ENCODE measurements at places on chromosomes 7 and 10.

DNA sequence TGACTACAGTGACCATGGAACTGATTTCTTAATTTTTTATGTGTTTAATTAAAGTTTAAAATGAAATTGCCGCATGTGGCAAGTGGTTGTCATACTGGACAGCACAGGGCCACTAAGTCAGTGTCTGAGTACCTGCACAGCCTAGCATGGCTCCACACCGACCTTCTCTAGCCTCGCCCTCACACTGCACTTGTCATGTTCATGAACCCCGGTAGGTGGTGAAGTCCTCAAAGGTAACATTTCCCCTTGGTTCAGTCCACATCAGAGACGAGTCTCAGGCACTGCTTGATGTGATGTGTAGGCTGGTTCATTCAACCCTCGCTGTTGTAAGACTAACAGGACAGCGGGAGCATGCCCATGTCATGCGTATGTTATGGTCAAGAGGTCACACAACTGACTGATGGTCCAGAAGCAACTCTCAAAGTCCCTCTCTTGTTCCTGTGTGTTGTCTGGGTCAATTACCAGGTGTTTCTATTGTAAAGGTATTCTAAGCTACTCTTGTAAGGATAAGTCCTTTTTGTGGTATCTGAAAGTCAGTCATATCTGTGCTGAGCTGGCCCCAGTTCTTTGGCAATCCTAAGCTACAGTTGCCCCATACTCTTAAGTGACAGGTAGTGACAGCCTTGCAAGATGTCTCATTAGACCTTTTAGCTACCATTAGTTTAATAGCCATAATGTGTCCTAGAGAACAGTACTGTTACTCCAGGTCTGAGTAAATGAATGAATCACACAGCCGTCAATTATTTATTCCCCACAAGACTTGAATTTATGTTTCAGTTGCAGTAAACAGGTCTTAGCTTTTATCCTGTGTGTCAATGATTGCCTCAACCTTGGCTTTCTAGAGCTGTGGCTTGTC is 32.9 kb upstream of the ZC3HAV1L start:
- peak; percentile 41 for DNase-seq

DNA sequence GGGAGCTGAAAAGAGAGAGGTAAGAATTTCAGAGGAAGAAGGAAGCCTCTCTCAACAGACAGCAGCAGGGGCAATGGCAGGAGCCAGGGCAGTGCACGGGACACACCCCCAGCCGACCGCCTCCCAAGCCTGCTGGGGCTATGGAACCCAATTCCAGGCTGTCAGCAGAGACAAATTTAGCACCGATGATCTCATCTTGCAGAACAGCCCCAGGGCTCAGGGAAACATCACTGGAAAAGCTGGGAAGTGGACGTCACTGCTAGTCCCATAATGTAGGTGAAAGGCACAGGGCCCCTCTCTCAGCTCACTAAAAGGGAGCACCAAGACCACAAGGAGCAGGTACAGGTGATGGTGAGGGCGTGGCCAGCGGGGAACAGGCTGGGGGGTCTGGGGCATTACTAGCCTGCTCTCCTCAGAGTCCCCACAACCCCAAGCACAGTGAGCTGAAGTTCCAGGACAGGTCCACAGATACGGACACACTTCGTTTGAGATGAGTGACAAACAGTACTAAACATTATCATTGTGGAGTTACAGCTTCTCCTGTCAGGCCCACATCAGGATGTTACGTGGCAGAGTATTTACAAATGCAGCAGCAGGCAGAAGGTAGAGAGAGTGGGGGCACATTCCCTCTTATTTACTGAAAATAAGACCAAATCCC is 103.7 kb downstream of the PLXNA4 start:
- no peak for DNase-seq

GRCh38 chr10:53650794-53651193 is 878.2 kb upstream of the MBL2 start:
- DNase-seq, result no peak

DNA sequence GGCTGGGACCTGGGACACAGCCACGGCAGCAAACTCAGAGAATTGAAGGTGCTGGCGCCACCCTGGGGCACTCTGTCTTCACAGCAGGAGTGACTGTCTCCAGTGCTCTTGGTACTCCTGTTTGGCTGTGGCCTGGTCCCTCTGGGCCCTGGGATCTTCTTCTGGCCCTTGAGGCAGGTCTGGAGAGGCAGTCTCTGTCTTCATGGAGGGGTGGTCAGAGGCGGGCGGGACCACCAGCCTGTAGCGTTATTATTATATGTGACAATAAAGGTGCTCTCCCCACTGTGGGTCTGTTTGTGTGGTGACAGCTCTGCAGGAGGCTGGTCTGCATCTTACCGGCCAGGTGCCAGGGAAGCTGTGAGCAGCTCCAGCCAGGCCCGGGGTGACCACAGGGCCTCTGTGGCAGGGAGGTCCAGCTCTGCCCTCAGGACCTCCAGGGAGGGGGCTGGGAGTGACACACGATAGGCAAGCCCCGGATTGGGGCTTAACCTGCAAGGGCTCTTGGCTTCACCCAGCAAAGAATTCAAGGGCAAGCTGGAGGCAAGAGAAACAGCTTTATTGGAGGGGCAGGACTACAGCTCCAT is 70.3 kb downstream of the MYL10 start:
- DNase-seq, result no peak

DNA sequence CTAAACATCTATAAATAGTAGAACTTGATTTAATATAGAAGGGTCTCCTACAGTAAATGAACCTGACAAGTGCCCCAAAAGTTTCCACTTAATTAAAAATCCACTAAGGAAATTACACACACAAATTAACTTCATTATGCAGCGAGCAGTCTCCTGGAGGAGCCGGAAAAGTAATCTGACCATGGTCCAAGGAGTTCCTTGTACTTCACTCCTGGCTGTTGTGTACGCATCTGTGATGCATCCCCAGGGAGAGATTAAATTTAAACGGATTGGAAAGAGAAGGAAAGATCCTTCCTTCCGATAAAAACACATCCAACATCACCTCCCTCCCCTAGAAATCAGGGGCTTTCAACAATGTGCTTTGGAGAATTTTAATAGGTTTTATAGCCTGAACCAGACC is 85.5 kb downstream of the PARD3 start:
- DNase-seq, result no peak

- DNase-seq, result no peak
These were observed 52.8 kb upstream of the FIGNL1 start for GRCh38 chr7:50502947-50503346.

- DNase-seq, result no peak
These were observed 72.4 kb upstream of the LOXL4 start for GRCh38 chr10:98340261-98340939.

- no peak for DNase-seq
These were observed 260.4 kb downstream of the SEMA3A start for GRCh38 chr7:83934118-83934734.

DNA sequence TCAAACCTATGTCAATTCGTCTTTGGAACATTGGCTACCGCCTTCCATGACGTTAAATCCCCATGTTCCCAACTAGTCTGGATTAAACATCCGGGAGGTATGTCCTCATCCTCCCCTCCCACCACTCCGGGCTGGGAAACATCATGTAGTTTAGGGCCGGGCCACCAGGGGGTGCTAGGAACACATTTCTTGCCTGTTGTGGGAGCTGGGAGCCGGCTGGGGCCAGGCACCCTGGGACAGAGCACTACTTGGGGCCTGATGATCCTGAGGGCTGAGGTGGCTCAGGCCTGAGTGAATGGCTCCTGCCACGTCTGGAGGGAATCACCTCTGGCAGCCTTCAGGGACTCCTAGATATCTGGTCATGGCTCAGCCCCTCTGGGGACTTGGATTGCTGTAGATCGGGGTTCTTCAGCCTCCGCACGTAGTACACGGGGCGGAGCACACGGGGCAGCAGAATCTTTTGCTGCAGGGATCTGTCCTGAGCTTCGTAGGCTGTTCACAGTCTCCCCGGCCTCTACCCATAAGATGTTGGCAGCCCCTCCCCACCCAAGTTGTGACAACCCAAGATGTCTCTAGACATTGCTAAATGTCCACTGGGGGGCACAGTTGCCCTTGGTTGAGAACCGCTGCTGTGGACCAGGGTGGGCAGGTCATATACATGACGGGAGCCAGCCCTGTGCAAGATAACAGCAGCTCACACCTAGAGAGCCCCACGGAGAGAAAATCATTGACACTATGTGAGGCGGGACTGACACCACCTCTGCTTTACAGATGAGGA is 141.2 kb upstream of the ZNF716 start:
- peak; percentile 22 for DNase-seq

DNA sequence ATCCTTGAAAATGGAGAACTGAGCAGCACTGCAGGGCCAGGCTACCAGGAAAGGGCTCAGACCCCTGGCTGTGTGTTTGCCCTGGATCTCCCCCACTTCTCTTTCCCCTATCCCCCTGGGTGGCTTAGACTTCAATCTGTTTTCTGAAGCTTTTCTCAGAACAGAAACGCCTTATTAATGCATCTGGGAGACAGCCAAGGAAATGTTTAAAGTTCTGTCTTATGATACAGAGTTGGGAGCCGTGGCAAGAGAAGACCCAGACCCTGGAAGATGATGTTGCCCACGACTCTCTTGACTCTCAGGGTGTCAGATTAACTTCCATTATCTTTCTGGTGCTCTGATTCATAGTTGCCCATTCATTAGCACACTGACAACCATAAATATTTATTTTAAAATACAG is 107.1 kb downstream of the EBLN1 start:
- DNase-seq, result no peak

DNA sequence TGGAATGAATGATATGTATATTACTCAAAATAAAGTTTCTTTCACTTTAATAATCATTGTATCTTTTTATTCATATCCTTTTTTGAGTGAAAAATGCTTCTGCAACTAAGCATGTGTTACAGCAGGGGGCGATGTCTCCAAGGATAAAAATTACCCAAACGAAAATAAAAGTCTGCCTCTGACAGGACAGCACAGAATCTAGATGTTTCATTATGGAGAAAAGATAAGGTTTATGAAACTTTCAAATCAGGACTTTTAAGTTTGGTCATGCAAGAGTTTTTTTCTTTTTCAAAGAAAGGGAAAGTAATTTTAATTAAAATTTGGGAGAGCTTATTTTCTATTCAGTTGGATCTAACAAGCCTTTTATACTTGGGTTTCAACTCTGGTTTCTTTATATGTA is 48.4 kb downstream of the TES start:
- peak; percentile 39 for DNase-seq

DNA sequence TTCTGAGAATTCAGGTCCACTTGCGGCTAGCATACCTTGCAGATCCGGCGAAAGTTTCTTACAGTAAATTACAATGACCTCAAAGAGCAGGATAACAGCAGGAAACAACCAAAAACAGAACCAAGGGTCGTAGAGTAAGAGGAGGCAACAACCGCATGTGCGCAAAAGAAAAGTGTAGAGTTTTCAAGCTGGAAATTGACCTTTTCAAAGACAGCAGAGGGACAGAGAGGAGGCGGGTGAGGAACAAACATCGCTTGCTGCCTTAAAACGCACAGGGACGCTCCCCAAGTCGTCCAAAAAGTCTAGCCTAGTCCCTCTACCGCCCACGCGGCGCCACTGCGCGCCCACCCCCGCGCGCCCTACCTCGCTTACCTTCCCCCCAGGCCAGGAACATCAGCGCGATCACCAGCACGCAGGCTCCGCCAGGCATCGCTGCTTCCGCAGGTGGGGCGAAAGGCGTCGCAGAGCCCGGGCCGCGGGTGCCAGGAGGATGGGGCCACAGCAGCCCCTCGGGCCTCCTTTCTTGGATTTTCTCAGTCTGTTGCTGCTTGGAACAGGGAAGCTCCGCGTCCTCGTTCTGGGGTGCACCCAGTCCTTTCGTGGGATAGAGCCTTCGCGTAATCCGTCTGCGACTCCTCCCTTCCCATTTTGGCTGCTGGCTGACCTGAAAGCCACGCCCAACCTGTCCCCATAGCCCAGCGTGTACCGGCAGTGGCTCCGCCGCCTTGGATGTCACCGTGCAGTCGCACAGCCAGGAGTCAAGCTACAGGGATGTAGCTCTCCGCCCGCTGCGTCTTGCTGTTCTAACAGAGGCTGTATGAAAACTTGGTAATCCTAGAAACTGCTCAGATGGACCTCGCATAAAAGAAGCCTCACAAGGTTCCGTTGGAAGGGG is at the start of gene VWDE:
VWDE (minus strand) TSS at position 579 of the 895 bp plus-strand sequence; CDS start at position 430, 149 bp downstream.
- peak; percentile 82 for DNase-seq

- no peak for DNase-seq
These were observed 23.6 kb upstream of the PDCD4 start for GRCh38 chr10:110848106-110848505.

DNA sequence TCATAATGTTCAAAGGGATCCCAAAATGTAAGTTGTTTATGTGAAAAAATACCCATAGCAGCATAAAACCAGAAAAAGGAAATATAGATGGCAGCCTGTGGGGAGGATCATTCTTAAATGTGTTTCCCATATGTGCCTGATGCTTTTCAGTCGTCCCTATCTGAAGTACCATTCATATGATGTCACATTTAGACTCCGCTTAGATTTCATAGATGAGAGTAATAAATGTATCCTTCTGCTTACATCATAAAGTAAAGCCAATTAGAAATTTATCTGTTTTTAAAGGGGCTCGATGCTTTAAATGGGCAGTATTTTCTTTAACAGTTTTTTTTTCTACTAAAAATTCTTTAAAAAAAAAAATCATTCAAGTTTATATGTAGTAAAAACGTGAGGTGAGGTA is 136.1 kb downstream of the KAT6B start:
- DNase-seq, result no peak

- no peak for DNase-seq
These were observed 71.4 kb downstream of the INSIG1 start for GRCh38 chr7:155368894-155369600.

DNA sequence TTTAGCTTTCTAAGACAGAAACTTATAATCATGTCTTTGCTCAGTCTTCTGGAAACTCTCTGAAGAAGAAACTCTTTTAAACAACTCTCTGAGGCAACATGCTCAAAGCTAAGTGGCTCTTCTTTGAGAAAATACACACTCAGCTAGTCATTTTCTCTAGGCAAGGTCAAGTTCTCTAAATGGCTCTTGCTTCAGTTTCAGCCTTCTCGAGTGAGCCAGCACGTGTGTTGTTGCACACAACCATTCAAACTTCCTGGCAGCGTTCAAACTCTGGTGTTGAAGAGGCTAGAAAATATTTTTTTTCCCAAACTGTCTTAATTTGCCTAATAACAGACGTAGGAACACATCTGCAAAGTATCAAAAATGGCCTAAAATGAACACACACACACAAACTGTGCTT is 129.1 kb downstream of the THSD7A start:
- no peak for DNase-seq

- DNase-seq, result no peak
These were observed 3.9 kb upstream of the PWWP2B start for GRCh38 chr10:132392811-132393694.

GRCh38 chr7:94258418-94259300 is 136.0 kb upstream of the COL1A2 start:
- no peak for DNase-seq

GRCh38 chr10:122558452-122558851 is 2.1 kb upstream of the DMBT1 start:
- DNase-seq, result no peak

GRCh38 chr10:124626759-124627380 is 117.3 kb downstream of the FAM53B start:
- DNase-seq, result peak; percentile 70

GRCh38 chr7:24975644-24976260 is 4.2 kb downstream of the OSBPL3 start:
- DNase-seq, result no peak

- no peak for DNase-seq
These were observed 18.2 kb downstream of the ARID5B start for GRCh38 chr10:61919646-61920215.

GRCh38 chr7:116172353-116172752 is 38.0 kb upstream of the TES start:
- no peak for DNase-seq
